Cerebellar cortex (tissue), 1 donor: ENCODE measurements at places on chromosomes 11 and 22.

DNA sequence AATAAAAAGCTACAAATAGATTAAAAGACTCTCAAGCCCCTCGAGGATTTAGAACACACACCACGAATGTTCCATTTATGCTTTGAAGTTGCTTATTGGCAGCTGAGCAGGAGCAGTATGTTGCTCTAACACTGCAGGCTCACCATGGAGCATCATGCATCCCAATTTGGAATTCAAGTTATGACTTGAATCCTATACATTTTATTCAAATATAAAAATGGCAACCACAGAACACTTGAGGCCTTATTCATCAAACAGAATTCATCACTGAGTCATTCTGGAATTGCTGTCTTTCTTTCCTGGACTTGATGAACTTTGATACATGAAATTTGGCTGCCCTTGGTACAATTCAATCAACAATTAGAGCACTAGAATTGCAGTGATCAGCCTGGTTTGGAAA, 24.5 kb upstream of the BLID start:
- DNase-seq, result no peak

GRCh38 chr11:70205049-70205725, 2.1 kb downstream of the FADD start:
- no peak for DNase-seq

DNA sequence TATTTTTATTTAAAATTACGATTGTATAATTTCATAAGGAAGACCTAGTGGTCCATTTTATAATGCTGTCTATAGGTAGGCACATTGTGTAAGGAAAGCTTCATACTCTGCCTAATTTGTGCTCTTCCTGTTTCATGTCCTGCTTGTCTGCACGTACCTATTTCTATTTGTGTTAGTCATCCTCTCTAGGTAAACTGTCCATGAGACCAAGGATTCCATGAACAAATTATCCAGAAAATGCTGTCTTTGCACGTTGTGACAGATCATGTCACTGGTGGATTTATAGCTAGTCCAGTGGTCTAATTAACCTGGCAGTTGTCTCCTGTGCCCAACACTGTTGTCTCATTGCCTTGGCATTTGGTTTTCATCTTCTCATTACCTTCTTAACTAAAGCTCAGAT, 44.7 kb downstream of the DNAJC24 start:
- DNase-seq, result no peak

GRCh38 chr11:46504817-46505613, 88.8 kb downstream of the AMBRA1 start:
- no peak for DNase-seq

DNA sequence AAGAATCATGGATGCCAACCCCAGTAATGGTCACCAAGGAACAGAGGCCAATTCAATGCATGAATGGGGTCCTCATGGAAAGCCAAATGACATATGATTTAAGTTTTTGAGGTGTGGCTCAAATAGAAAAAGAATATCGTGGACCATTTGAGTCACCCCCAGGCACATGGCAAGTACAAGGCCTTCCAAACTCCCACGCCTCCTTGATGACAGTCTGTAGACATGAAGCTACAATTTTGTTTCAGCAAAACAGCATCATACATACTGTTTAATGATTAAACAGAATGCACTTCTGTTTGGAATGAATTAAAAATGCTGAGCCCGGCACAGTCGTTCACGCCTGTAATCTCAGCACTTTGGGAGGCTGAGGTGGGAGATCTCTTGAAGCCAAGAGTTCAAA, 7.4 kb downstream of the FADD start:
- DNase-seq, result no peak

GRCh38 chr11:64256300-64256699, 5.0 kb downstream of the PLCB3 start:
- DNase-seq, result no peak

DNA sequence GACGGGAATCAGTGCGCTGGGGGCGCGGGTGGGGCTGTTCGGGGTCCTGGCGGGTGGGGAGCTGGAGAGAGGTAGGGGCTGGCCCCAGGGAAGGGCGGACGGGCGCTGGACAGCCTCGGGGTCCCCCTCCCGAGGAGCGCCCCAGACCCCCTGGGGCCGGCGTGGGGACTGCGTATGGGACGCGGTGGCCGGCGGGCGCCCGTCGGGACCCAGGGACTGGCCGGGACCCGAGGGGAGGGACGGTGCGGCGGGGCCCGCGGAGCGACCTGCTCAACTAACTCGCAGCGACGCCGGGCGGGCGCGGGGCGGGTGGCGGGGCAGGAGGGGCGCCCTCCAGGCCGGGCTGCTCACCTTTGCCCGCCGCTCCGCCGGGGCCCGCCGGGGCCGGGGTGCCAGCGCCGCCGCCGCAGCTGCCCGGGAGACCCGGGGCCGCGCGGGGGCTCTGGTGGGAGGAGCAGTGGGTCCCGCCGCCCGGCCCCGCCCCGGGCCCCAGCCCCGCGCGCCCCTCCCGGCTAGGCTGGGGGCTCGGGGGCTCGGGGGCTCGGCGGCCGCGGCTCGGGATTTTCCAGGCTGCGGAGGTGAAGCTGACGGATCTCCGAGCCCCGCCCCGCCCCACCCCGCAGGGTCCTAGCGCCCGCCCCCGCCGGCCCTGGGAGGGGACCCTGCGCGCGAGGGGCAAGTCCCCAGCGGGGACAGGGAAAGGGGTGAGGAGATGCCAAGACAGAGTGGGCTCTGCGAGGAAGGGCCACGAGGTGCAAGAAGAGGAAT, 12.3 kb downstream of the STARD10 start:
- DNase-seq, result peak; percentile 44

DNA sequence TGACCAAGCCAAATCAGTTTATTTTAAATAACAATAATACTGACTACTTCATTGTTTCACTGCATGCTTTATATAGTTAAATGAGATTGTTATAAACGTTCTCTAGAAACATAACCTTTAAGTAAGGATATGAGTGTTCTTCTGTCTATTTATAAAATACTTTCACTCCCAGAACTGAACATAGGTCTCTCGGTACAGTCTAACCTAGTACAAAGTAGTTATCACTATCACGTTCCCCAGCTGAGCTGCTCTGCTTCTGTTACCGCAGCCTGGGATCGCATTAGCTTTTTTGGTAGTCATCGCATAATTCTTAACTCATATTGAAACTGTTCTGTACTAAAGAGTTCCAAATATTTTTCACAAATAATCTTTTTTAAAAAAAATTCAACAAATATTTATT, 143.6 kb downstream of the WNT11 start:
- no peak for DNase-seq

DNA sequence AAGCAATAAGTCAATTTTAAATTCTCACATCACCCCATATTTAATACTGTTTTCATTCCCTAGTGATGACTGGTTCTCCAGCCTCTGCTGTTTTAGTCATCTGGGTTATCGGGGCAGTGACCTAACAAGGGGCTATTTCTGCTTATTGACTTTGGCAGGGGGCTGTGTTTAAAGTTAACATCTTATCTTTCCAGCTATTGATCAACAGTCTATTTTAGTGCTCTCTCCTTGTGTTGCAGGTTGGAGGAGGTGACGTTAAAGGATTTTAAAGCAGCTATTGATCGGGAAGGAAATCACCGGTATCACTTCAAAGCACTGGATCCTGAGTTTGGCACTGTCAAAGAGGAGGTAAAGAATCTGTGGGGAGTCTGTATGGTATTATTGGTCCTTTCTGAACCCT, 7.7 kb upstream of the DLAT start:
- DNase-seq, result no peak

DNA sequence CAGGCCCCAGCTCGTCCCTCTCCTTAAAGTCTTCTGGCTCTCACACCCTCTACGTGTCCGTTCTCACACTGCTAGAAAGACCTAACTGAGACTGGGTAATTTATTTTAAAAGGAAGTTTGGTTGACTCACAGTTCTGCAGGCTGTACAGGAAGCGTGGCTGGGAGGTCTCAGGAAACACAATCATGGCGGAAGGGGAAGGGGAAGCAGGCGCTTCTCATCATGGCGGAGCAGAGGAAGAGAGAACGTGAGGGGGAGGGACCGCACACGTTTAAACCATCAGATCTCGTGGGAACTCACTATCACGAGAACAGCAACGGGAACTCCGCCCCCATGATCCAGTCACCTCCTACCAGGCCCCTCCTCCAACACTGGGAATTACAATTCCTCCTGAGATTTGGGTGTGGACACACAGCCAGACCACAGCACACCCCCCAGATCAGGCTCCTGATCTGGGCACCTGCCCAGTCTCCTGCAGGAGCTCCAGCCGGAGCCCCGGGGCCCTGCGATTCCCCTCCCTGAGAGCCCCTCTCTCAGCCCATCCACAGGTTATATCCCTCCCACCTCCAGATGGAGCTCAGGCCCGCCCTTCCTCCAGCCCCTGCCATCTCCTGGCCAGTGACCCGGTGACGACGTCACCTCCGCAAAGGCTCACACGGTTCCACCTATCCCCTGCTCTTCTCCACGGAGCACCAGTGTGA, 170.2 kb downstream of the BRD1 start:
- DNase-seq, result no peak
